8988T (cell line): ENCODE measurements at places on chromosomes 1 and 21.

- no peak for DNase-seq
Measured at GRCh38 chr1:81407000-81407821, 393.5 kb upstream of the ADGRL2 start.

DNA sequence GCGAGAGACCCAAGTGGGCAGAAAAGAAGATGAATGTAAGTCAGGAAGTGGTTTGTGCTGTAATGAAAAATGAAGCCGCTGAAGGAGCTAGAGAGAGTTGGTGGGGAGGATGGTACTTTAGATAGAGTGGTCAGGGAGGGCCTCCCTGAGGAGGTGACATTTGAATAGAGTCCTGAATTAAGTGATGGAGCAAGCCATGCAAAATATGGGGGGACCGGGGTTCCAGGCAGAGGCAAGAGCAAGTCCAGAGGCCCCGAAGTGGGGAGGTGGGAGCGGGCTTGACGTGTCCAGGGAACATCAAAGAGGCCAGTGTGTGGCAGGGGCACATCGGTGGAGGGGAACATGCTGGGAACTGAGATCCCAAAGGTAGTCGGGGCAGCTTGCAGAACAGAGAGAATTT, 43.1 kb downstream of the OPRD1 start:
- no peak for DNase-seq

DNA sequence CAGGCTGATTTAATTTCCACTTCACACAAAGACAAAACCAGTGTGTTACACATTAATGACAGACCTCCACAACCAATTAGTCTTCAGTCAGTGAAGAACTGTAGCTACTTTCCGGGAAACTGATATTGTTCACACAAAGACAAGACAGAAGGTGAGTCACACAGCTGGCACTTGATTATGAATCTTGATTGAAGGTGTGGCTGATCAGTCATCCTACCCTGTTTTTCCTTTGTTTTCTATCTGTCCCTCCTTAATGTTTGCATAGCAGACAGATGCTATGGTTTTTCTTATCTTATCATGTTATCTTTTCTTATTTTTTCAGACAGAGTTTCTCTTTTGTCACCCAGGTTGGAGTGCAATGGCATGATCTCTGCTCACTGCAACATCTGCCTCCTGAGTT, 185.1 kb upstream of the GREM2 start:
- no peak for DNase-seq

DNA sequence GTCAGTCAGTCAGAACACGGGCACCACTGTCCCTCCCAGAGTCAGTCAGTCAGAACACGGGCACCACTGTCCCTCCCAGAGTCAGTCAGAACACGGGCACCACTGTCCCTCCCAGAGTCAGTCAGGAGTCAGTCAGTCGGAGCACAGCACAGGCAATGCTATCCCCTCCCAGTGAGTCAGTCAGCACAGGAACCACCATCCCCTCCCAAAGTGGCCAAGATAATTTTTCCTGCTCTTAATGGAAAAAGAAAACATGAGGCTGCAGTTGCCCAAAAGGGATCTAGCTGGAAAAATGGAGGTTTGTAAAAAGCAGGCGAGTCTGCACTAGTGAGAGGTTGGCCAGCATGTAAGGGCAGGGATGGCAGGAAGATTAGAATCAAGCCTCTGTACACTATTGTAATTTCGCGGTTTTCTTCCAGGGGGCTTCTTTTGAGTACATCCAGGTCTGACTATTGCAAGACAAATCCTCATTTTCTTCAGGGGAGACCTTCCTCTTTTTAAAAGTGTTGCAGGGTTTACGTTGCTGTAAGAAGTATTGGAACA, 213.8 kb downstream of the SIPA1L2 start:
- DNase-seq = no peak

GRCh38 chr1:53657891-53658396, 81.0 kb downstream of the GLIS1 start:
- DNase-seq = no peak

GRCh38 chr1:185973645-185974044, 239.5 kb downstream of the HMCN1 start:
- DNase-seq = no peak

GRCh38 chr21:24428591-24429199, 1178.6 kb downstream of the MRPL39 start:
- no peak for DNase-seq

DNA sequence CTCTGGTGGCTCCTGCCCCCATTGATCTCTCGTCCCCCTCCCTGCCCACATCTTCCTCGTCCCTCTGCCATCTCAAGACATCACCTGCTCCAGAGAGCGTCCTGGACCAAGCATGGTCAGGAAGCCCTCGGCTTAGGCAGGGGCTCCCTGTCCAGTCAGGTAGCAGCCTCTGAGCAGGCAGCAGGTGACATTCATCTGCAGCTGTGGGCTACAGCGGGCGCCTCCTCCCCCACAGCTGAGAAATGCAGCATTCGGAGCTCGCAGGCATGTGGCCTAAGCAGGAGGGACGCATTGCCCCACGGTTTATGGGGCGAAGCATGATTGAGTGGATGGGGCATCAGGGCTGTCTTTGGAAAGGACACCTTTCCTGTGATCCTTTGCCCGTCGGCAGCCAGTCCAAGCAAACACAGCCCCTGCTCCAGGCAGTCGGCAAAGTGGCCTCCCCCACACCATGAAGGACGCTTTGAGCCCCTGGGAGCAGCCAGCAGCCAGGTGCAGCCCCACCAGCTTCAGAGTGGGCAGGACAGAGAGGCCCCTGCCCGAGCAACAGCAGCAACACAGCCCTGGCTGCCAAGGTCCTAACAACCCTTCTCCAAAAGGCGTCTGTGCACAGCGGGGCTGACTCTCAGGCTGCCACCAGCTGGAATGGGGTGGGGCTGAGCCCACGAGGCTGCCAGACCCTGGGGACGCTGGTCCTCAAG, 234.1 kb upstream of the VAMP3 start:
- no peak for DNase-seq

DNA sequence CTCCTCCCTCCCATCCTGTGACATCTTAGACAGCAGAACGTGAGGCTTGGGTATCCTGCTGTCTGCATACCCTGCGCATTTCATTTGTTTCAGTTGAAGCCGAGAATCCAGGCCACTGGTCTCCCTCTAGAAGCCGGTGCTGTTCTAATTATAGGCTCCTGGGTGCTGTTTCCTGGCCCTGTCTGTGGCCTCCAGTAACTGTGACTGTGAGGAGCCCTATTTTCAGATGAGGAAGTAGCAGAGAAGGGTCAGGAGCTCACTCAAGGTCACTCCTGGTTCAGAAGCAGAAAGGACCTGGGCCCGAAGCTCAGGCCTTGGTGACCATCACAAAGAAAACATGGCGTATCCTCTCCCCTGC, 24.0 kb downstream of the COQ8A start:
- no peak for DNase-seq

- no peak for DNase-seq
Measured at GRCh38 chr21:32611471-32611997, 643 bp downstream of the CFAP298 start.

DNA sequence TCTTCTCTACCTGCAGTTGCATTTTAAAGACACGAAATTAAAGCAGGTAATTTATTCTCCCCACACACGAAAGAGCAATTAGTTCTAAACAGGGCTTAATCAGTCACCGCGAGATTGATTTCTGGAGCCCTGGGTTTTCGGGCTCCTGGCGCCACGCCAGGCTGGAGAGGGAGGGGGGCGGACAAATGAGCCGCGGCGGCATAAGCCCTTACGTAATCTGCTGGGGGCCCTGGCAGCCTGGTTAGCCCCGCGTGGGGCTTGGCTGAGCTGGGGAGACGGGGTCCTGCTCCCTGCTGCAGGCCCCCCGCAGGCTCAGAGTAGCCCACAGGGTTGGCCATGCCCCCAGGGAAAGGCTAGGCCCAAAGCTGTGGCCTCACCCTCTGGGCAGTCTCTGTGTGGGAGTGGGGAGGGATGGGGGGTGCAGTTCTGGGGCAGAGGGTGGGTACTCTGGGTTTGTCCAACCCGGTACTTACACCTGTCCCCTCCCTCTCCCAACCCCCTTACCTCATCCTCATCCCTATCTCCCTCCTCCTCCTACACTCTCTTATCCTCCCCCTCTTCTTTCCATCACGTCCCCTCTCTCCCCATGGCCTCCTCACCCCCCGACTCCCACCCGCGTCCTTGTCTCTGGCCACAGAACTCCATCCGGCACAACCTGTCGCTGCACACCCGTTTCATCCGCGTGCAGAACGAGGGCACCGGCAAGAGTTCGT, 19.9 kb downstream of the FOXO6 start:
- no peak for DNase-seq

DNA sequence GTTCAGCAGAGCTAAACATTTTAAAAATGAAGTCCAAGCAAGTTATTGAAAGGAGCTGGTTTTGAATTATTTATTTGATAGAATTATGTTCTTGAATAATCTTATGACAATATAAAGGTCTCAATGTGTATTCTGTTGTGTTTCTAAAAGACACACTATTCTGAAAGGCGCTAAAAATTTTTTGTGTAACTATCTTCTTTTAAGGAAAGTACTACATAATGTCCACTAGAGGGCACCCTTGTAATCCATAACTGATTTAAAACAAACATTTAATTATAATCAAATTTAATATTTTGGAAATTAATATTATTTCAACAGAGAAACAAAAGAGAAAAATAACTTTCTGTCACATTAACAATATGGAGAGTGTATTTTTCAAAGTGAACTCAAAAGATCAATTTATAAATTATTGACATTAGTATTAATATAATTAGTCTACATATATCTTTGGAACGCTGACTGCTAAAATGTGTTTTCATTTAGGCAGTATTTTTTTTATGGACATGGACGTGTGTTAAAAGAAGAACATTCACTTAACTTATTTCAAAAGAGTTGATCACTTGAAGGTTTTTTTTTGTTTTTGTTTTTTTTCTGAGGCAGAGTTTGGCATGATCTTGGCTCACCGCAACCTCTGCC, 248.4 kb downstream of the DENND1B start:
- no peak for DNase-seq

- DNase-seq = peak; percentile 65
Measured at GRCh38 chr1:226548256-226549093, at the start of gene STUM. Gene STUM (plus strand): TSS chr1:226548764. CDS start chr1:226548905, 141 bp downstream.

- no peak for DNase-seq
Measured at GRCh38 chr1:226945106-226945857, 5.2 kb downstream of the COQ8A start.

DNA sequence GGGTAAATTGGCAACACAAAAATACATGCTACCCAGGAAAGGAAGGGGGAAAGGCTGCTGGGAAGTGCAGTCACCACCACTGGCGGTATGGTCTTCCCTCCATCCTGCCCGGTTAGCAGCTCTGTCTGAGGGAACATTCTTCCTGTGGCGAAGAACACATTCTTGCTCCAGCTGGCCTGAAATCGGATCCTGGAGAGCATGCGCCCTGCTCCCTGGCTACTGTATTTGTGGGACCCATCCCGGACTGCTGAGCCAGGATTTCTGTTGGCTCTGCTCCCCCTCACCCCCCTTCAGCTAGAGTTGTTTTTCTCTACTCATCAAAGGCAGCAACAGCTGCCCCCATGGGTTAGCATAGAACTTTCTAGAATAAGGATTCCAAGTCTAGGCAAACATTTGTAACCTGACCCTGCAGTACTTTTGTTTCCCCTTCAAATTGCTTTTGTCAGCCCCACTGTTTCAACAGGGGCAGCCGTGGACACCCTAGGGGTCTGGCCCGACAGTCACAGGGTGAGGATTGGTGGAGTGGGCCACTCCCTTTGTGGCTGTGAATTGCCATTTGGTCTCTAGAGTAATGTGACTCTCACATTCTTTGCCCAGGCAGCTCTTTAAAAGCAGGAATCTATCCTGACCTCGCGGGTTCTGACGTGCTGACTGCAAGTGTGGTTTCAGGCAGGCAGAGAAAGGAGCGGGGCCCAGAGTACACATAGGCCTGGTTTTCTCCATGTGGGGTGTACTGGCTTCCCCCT, 157.7 kb downstream of the TOMM20 start:
- no peak for DNase-seq

DNA sequence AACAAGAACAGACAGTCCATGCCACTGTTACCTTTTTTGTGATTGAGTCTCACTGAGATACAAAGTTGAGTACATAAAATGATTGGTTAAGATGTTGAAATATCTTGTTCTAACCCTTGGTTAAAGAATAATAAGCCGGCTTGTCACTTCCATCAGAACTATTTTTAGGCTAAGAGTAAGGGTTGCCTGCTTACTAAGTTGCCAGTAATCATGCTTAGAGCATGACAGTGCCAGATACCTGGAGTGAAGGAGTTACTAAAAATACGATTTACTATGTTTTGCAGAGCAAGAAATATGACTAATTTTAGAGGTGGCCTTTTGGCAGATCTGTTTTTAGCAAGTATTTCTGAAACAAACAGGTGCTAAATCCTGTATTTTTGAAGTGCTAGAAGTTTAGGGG, 6.0 kb downstream of the HUNK start:
- no peak for DNase-seq

DNA sequence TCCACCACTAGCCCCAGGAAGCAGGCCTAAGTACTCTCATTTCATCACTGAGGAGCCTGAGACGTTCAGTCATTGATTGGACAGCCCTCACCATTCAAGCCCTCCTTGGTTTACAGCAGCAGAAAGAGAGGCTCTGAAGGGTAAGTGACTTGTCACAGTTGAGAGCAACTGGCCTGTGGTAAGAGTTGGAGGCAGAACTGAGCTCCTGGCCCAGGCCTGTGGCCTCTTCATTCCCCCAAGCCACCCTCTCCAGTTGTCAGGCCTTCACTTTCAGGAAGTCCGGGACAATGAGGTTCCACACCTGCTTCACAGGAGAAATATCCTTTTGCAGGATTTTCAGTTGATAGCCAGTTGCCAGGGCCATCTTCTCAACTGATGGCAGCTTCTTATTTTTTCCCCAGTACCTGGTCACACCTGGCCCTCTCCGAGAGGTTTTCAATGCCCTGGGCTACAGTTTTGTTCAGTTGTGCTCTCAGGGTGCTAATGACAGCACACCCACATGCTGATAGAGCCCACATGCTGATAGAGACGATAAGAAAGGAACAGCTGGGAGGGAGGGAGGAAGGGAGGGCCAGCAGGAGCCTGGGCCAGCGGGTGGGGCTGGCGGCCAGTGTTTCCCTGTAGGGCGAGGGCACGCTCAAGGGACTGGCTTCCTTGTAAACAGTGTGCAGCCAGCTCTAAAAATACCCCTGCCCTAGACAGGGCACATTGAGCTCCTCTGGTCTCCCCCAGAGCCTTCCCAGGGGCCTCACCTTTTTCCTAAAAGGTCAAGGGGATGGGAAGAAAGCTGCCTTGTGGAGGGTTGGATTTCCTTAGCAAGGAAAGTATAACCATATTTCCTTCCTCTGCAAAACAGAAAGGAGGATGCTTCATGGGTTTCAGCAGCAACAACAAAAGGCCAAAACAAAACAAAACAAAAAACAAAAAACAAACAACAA, 112.7 kb upstream of the JUN start:
- DNase-seq = no peak
